ENCODE measurements at places on chromosomes 12 and 14. TPM values are rescaled to one million over a fixed set of nuclear protein-coding genes. Genes with fewer than 3 reads are reported as not detected.

Gene FAM181A
- polyA plus RNA-seq: not detected

Gene RFX4
- polyA plus RNA-seq: not detected

Gene TMEM132D
- polyA plus RNA-seq: not detected

Gene OR6C74
- polyA plus RNA-seq: not detected

Gene RHEBL1
- 0.50 TPM for polyA plus RNA-seq

Gene PEX5
- polyA plus RNA-seq: 7.1 TPM

Gene CINP
- polyA plus RNA-seq: 28.9 TPM

DNA sequence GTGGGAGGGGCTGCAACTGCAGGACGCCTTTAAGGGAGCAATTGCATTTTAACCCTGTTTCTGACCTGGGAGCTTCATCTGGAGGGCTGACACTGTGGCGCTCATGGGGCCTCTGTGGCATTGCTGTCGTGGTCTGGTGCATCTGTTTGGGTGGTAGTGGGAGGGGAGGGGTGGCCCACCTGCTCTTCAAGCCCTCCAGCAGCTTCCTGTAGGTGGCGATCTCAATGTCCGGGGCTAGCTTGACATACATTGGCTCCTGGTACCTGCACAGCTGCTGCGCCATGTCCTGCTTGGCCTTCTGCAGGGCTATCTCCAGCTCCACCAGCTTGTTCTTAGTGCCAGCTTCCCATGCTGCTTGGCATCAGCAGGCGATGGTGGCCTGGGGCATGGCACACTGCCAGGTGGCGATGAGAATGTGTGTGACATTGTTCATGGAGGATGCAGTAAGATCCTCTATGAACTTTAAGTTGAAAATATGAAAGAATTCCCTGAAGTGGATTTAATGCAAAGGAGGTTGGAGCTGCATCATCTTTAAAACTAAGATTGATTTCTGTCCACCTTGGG, 7.7 kb upstream of the KRT82 start:
- no peaks in the 10 kb centered on the region for H3K27me3 ChIP-seq
- H3K4me1 ChIP-seq: no peaks in the 10 kb centered on the region

- no peaks in the 10 kb centered on the region for H3K27me3 ChIP-seq
- H3K4me3 ChIP-seq: no peak overlapping the region
- H3K36me3 ChIP-seq: no peaks in the 10 kb centered on the region
Observed at GRCh38 chr12:110245369-110245772, 35.7 kb upstream of the ATP2A2 start.

DNA sequence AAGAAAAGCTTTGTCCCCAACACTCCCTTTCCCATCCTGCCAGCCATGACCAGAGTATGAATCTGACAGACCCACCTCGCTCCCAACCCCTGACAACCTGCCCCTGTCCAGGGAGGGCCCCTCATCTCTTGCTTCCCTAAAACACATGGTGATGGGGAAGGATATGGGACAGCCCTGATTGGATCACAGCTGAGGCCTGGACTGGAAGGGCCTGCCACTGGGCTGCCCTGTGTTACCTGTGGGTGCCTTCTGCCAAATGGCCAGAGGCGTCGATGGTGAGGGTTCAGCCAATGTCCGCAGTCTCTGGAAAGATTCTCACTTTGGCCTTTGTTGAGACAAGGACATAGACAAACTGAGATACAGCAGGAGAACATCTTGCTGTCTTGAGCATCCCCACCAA, 13.3 kb upstream of the RERG start:
- H3K27me3 ChIP-seq: peaks cover 11% of the 10 kb centered on the region
- no peak for DNase-seq
- H3K4me1 ChIP-seq: no peaks in the 10 kb centered on the region
- no peak overlapping the region for H3K27ac ChIP-seq
- no peaks in the 10 kb centered on the region for H3K36me3 ChIP-seq
- no peak overlapping the region for H3K4me3 ChIP-seq

- no peaks in the 10 kb centered on the region for H3K27me3 ChIP-seq
- H3K4me3 ChIP-seq: no peak overlapping the region
- H3K36me3 ChIP-seq: no peaks in the 10 kb centered on the region
- H3K4me1 ChIP-seq: no peaks in the 10 kb centered on the region
Observed at GRCh38 chr14:70045844-70046535, 142.8 kb downstream of the SLC8A3 start.

- H3K4me1 ChIP-seq: peaks cover 79% of the 10 kb centered on the region
- H3K27me3 ChIP-seq: no peaks in the 10 kb centered on the region
- H3K4me3 ChIP-seq: peak overlapping the region; percentile 73
- DNase-seq: peak; percentile 56
Observed at GRCh38 chr12:51972422-51972812, 20.9 kb downstream of the ACVR1B start.

- no peaks in the 10 kb centered on the region for H3K4me1 ChIP-seq
- no peak for DNase-seq
- H3K4me3 ChIP-seq: no peak overlapping the region
- H3K27ac ChIP-seq: no peak overlapping the region
Observed at GRCh38 chr12:130335517-130336392, 1.9 kb upstream of the PIWIL1 start.

GRCh38 chr14:93002851-93003298, 79.9 kb downstream of the CHGA start:
- no peak overlapping the region for H3K4me3 ChIP-seq
- H3K27me3 ChIP-seq: no peaks in the 10 kb centered on the region
- DNase-seq: no peak
- H3K4me1 ChIP-seq: peaks cover 12% of the 10 kb centered on the region

DNA sequence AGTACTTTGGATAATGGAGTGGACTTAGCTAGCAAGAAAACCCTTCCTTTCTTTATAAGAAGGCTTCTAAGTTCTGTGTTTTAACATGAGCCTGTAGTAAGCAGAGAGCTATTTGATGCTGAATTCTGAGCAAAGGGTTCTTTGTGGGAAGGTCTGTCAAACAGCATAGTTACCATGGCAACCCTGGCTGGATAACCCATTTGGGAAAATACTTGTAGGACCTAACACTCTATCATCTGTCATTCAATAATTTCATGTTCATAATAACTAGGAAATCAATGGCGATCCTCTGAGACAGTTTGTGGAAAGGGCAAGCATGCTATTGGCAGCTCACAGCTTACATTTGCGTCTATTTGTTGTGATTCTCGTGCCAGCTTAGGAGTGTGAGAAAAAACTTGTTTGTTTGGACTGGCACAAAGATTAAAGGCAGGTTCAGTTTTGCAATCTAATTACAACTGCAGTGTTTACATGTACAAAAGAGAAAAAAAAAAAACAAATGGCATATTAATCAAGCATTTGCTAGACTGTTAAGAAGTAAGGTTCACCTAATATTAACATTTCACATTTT, 219.2 kb downstream of the PDZRN4 start:
- no peak for DNase-seq
- no peak overlapping the region for H3K27ac ChIP-seq
- no peaks in the 10 kb centered on the region for H3K36me3 ChIP-seq
- H3K4me1 ChIP-seq: no peaks in the 10 kb centered on the region
- H3K4me3 ChIP-seq: no peak overlapping the region
- no peaks in the 10 kb centered on the region for H3K27me3 ChIP-seq

DNA sequence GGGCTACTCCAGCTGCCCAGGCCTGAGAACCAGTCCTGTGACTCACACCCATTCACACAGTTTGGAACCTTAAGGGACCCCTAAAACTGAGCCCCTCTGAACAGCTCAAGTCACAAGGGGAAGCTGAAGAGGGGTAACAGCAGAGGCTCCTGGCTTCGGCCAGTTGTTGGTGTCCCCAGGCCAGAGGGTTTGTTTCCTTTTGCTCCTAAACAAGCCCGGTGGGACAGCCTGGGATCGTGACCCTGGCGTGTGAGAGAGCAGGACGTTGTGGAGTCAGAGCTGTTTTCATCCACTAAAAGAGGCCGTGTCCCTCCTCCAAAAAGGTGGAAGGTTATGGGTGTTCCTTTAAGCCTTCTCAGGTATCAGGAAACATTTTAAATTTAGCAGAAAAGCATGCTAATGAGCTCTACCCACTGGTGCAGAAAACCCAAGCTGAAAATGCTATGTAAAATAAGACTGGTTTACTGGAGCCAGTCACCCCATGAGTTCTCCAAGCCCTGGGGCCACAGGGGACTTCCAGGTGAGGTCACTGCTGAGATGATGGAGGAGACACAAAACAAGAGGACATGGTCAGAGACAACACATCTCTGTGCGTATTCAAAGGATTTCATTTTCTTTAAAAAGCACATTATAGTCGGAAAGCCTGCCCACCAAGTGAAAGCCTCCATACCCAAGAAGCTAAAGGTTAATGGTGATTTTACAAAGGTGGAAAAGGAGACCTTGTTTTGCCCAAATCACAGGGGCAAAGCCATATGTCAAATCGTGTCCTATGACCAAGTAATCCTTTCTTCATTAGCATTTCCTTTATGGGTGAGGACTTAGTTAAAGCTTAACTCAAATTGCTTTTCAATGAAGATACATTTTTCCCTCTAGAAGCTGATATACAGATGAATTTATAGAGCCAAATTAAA, 14.1 kb downstream of the PRKAB1 start:
- no peak for DNase-seq
- peaks cover 15% of the 10 kb centered on the region for H3K4me1 ChIP-seq
- H3K4me3 ChIP-seq: no peak overlapping the region
- H3K36me3 ChIP-seq: peaks cover 46% of the 10 kb centered on the region
- H3K27ac ChIP-seq: peak overlapping the region; percentile 41

GRCh38 chr14:92040431-92041051, 682 bp upstream of the TRIP11 start:
- no peaks in the 10 kb centered on the region for H3K27me3 ChIP-seq
- peak; percentile 49 for DNase-seq
- peak overlapping the region; percentile 97 for H3K4me3 ChIP-seq
- H3K27ac ChIP-seq: peak overlapping the region; percentile 99

DNA sequence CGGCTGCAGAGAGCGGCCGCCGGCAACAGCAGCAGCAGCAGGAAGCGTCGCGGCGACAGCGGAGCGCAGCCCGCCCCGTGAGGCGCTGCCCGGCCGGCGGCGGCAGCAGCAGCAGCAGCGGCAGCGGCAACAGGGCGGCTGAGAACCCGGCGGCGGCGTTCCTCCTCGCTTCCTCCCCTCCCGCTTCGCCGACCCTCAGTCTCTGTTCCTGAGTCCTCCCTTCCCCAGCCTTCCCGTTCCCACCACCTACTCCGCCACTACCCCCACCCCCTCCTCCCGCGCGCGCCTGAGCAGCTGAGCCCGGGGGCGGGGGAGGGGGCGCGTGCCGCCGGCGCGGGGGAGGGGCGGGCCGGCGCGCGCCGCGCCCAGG, 310 bp downstream of the BICDL1 start:
- H3K4me3 ChIP-seq: no peak overlapping the region
- DNase-seq: peak; percentile 12
- peaks cover 54% of the 10 kb centered on the region for H3K27me3 ChIP-seq

DNA sequence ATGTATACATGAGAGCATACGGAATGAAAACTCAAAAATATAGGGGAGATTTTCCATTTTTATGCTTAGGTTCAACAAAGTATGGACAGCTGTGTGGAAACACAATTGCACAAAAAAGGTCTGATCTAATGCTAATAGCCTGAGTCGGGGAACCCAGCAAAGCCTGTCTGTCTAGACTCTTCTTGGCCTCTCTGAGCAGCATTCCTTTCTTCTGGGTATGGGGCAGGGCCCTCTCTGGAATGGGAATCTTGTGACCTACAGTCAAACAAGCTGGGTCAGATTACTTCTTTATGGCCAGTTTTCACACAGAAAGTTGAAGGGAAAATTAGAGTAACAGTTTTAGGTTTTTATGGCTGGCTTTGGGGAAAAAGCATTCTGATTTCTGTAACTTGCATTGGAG, 534.0 kb upstream of the LMO3 start:
- no peaks in the 10 kb centered on the region for H3K27me3 ChIP-seq
- H3K27ac ChIP-seq: no peak overlapping the region
- H3K4me1 ChIP-seq: no peaks in the 10 kb centered on the region
- H3K36me3 ChIP-seq: no peaks in the 10 kb centered on the region
- no peak overlapping the region for H3K4me3 ChIP-seq
- DNase-seq: no peak

DNA sequence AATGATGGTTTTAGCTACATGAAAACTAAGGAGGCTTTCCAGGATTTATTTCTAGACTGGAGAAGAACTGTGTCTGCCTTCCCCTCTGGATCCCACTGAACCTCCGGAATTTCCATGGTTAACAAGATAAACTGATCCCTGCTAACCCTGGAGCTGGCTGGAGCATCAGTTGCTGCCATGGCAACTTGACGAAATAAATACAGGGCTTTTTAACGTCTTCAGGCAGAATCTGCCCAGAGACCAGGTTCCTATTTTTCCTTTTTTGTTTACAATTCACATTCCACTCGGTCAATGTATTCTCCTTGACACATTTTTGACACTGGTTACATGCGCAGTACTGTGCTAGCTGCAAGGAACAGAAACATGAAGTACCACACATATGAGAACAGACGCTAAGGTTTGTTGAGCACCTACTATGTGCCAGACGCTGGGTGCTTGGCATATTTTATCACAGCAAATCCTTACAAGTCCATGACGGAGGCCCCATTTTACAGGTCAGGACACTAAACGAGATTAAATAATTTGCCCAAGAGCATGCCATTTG, 1.7 kb downstream of the C14orf132 start:
- no peak overlapping the region for H3K4me3 ChIP-seq
- no peak for DNase-seq
- H3K27me3 ChIP-seq: peaks cover 49% of the 10 kb centered on the region
- H3K4me1 ChIP-seq: no peaks in the 10 kb centered on the region
- H3K36me3 ChIP-seq: no peaks in the 10 kb centered on the region

DNA sequence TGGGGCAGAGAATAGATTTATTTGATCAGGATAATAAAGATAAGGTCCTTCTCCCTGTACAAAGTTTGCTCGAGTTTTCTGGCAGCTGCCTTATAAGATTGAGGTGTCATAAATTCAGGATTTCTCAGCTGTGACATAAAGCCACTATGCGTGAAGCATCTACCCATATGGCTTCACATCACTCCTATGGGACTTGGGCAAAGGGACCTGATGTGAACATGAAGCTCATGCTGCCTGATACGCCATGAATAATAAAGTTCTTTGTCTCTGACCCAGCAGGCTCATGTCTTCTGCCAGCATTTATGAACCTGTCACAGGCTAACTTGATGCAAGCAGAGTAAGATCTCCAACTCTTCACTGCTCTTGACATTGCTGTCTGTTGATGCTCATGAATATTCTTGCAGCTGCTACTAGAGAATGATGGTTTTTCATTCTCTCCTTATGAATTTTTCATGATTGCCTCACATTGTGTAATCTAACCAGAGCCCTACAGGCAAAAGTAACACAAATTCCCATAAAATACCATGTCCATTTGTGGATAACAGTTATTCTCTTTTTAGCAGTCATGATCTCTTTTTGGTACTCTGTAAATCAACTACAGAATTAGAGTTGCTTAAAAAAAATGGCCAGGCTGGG, 49.0 kb upstream of the CPNE8 start:
- DNase-seq: no peak
- no peaks in the 10 kb centered on the region for H3K4me1 ChIP-seq
- H3K27ac ChIP-seq: no peak overlapping the region
- H3K36me3 ChIP-seq: no peaks in the 10 kb centered on the region
- no peaks in the 10 kb centered on the region for H3K27me3 ChIP-seq

DNA sequence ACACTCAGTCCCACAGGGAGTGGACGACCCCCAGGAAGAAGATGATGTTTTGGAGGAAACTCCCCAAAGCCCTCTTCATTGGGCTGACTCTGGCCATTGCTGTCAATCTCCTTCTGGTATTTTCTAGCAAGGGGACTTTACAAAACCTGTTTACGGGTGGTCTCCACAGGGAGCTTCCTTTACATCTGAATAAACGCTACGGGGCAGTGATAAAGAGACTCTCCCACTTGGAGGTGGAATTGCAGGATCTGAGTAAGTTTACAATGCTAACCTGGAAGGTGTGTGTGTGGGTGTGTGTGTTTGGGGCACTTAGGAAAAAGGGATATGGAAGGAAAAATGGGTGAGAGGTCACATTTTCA, 416 bp downstream of the GALNT8 start:
- no peak overlapping the region for H3K27ac ChIP-seq
- no peaks in the 10 kb centered on the region for H3K4me1 ChIP-seq
- peaks cover 6% of the 10 kb centered on the region for H3K27me3 ChIP-seq
- no peak overlapping the region for H3K4me3 ChIP-seq
- H3K36me3 ChIP-seq: no peaks in the 10 kb centered on the region

GRCh38 chr12:75289753-75290152, 40.4 kb downstream of the CAPS2 start:
- H3K4me1 ChIP-seq: no peaks in the 10 kb centered on the region
- H3K27ac ChIP-seq: no peak overlapping the region
- no peaks in the 10 kb centered on the region for H3K36me3 ChIP-seq
